Keratinocyte (primary cell): ENCODE measurements at places on chromosomes 7 and 10. TPM values are rescaled to one million over a fixed set of nuclear protein-coding genes. Genes with fewer than 3 reads are reported as not detected.

- DNase-seq, result no peak
Observed at GRCh38 chr10:67669978-67670377, 26.0 kb downstream of the CTNNA3 start.

DNA sequence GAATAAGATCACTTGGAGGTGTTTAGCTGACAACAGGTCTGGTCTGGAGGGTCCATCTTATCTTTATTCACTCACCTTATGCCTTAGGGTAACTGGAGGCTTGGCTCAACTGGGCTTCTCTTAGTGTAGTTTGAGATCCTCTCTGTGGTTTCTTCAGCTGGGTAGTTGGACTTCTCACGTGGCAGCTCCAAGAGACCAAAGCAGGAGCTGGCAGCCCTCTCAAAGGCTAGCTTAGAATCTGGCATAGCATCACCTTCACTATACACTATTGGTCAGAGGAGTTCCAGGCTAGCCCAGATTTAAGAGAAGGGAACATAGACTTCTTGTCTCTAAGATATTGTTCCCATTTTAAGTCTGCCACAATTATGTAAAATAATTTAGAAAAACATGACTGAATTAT is 16.4 kb downstream of the ADK start:
- DNase-seq, result no peak

DNA sequence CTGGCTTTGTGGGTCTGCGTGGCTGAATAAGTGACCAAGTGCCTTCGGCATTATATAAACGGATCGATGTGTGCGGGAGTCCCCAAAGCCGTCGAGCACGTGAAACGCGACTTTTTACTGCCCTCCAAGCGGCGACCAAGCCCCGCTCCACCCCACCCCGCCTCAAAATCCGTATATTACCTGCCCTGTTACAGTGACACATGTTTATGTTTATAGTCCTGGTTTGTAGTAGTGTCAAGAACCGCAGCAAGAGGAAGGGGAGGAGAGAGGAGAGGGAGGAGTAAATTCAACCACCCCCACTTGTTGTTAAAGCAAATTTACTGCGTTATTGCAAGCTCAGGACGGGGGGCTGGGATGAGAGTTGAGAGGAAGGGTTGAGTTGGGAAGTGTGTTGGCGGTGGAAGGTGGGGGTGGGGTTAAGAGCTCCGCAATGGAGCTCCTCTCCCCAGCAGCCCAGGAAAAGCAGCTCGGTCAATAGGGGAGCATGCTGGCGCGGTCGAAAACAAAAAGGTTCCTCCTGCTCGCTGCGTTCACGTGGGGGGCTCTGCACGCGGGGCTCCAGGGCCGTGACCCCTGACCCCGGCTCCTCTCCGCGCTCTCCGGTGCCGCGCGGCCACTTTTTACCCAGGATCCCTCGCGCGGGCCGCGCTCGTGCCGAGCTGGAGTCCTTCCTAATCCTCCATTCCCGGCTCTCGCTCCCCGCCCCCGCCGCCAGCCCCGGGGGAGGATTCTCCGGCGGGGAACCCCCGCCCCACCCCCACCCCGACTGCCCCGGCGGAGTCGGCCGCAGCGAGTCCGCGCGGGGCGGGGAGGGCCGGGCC is at the start of gene SKIDA1:
TSS of gene SKIDA1 (minus strand) at position 316 of the 821 bp plus-strand sequence. CDS start 7,860 bp downstream, outside the sequence.
- DNase-seq, result peak; percentile 74

DNA sequence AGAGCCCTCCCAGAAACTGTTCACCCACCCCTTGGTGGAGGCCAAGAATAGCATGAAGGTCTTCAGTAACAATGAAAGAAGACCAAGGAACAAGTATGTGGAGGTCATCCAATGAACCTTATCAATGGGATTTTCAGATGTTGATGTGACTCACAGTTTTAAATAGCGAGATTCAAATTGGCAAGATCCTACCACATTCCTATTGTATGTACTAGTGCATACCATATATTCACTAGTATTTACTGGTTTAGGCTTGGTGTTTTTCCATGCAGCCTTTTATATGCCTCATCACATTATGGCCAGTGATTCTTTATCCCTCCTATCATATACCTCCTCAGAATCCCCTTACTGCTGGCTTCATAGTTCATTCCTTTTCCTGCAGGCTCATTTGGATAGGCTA is 54.4 kb downstream of the ITGB8 start:
- DNase-seq, result no peak

Gene PPP1R17
- polyA plus RNA-seq, result not detected in 3 replicates

Gene OLAH
- 0.31 to 0.54 TPM (median 0.40 TPM) in 3 replicates for polyA plus RNA-seq

Gene MSMB
- not detected in 3 replicates for polyA plus RNA-seq
